NCI-H526 (cell line): ENCODE measurements at places on chromosomes 2 and 18.

- no peak for DNase-seq
Measured at GRCh38 chr2:227623226-227623625, 5.9 kb downstream of the SCYGR4 start.

- peak; percentile 24 for DNase-seq
Measured at GRCh38 chr2:113720167-113720566, 36.3 kb downstream of the SLC35F5 start.

- peak; percentile 45 for DNase-seq
Measured at GRCh38 chr18:8480506-8481328, 128.5 kb upstream of the RAB12 start.

DNA sequence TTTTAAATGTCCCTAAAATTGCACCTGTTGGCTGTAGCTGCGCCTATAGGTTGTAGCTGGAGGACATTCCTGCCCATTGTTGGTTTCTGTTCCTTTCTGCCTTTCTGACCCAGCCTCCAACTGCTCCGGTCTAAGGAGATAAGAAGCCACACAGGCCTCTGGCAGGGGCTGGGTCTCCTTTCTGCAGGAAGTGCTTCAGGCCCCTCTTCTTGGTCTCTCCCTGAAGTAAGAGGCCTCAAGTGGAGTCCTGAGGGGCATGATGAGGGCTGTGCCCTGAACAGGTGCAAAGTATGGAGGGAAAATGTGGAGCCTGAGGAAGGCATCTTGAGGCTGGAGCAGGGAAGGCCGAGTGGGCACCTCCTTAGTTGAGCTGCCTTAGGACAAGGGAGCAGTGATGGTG is 10.4 kb upstream of the SFTPB start:
- no peak for DNase-seq

- DNase-seq, result no peak
Measured at GRCh38 chr18:26436176-26437051, 111.9 kb downstream of the KCTD1 start.

DNA sequence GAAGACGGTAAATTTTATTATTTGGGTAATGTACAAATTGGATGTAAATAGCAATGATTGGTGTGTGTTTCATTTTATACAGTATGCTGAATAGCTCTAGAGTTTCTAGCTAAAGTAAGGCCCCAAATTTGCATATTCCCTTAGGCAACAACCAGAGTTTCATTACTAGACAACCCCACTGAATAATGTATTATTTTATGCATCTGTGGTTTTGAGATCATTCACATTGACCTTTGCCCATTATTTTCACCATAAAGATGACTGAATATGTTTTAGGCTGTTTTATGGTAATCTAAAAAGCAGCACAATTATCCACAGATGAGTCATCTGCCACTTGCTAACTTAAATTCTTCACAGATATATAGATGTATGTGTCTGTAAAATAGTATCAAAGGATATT is 44.5 kb upstream of the C2orf74 start:
- DNase-seq, result peak; percentile 96

GRCh38 chr18:51066273-51066672 is 36.3 kb downstream of the SMAD4 start:
- no peak for DNase-seq

GRCh38 chr18:79275992-79276391 is 119.7 kb upstream of the NFATC1 start:
- DNase-seq, result no peak

DNA sequence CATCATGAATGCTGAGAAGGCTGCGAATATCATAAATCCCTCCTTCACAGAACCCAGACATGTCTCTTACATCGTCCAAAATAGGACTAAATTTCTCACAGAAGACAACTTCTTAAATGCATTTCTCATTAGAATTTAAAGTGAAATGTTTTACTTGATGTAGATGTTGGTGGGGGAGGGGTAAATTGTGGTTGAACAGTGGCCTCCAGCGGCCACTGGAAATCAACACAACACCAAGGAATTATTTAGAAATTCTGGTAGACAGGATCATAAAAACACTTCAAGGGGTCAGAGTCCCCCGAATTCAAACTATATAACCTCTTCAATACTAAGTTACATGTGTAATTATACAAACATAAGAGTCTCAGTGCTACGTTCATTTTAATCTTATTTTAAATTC is 135.9 kb downstream of the ABCA12 start:
- peak; percentile 78 for DNase-seq

GRCh38 chr2:38528008-38528442 is 74.7 kb downstream of the HNRNPLL start:
- peak; percentile 77 for DNase-seq

GRCh38 chr2:134234535-134234934 is 19.3 kb upstream of the MGAT5 start:
- DNase-seq, result no peak

- no peak for DNase-seq
Measured at GRCh38 chr2:113848758-113849415, 41.0 kb upstream of the ACTR3 start.
